ENCODE measurements at places on chromosomes 5 and 9.

DNA sequence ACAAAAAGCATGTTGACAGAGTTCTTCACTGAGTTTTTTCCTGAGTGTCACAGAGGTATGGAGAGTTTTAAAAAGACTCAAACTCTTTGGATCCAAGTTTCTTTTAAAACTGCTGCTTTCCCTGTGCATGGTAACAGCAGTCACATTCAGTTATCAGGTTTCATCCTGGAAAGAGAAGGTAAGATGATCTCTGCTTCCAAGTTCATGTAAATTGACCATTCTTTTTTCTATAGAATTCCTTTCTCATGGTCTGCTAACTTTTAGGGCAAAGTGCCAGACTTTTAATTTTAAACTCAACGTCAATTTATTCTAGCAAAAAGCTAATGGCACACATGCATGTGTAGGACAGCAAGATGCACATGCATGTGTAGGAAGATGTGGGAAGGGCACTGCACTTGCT is 52.5 kb upstream of the PRLR start:
- DNase-seq = no peak

GRCh38 chr5:38940230-38940858 is 94.5 kb downstream of the OSMR start:
- no peak for DNase-seq

GRCh38 chr5:131883984-131884383 is 61.5 kb downstream of the MEIKIN start:
- DNase-seq = no peak

GRCh38 chr5:154287136-154287535 is 96.6 kb downstream of the GALNT10 start:
- DNase-seq = no peak

- no peak for DNase-seq
Measured at GRCh38 chr5:150242251-150242894, 47.2 kb downstream of the CAMK2A start.

DNA sequence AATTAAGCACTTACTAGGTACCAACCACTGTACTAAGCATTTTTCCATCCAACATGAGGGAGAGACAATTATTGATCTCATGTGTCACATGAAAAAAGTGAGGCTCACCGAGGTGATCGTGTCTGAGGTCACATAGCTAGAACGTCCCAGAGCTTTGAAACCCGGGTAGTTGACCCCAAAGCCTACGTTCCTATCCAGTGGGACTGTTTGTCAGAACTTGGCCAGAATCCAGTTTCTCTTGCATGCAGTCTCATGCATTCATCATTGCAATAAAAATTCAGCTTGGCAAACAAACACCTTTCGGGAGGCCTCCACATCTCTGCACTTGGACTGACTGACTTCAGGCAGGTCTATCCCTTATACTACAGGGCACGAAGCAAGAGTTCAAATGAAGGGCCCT is 23.4 kb upstream of the FAT2 start:
- no peak for DNase-seq

DNA sequence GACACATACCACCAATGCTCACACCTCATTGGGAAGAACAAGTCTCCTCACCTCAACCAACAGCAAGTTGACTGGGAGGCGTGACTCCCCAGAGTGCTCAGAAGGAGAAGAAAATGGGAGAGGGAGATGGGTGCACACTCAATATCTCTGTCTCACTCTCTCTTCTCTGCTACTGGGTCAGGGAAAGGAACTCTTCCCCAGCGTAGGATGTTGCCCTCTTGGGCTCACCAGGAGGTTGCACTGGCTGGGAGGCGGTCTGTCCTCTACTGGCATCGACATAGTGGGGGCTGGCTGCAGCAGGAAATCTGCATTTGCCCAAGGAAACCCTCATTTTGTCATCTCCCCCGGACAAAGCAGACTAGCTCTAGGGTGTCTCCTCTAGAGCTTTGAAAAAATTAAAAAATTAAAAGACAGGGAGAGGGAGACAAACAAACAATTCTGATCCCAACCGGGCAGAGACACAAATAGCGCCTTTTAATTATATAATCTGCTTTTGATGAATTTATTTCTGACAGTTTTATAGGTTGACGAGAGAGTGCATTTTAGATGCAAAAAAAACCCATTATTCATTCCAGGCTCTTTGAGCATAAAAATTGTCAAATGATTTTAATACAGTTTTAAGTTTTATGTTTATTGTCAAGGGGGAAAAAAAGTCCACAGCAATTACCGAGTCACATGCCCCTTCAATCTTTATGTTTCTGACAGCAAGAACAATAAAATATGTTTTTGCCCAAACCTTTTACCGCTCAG is 179.3 kb upstream of the MVB12B start:
- no peak for DNase-seq

- no peak for DNase-seq
Measured at GRCh38 chr5:54869691-54870090, 115.7 kb downstream of the ESM1 start.

All from germinal center (tissue), 1 donor.